Natural killer cell treated with Interleukin-12 subunit alpha and Interleukin-12 subunit beta and Interleukin-15 and Interleukin-18, amount 100 ng/mL, for 72 hours (primary cell): ENCODE measurements at places on chromosomes 13 and 19. TPM values are rescaled to one million over a fixed set of nuclear protein-coding genes. Genes with fewer than 3 reads are reported as not detected.

CEACAM8 gene
- total RNA-seq: not detected

ZNF700 gene
- 35.0 TPM for total RNA-seq

CLEC17A gene
- total RNA-seq: 0.28 TPM

SMIM24 gene
- not detected for total RNA-seq

ZNF491 gene
- 1.7 TPM for total RNA-seq

F2RL3 gene
- total RNA-seq: 2.0 TPM

FGF22 gene
- total RNA-seq: not detected

ELSPBP1 gene
- total RNA-seq: not detected

C1QTNF9 gene
- total RNA-seq: 0.39 TPM

DKKL1 gene
- total RNA-seq: not detected

TPTE2 gene
- total RNA-seq: not detected

ARRDC5 gene
- 2.2 TPM for total RNA-seq

SGCG gene
- not detected for total RNA-seq

CCDC194 gene
- total RNA-seq: 4.4 TPM

SHKBP1 gene
- 131 TPM for total RNA-seq

CEACAM3 gene
- not detected for total RNA-seq

CCDC70 gene
- total RNA-seq: not detected

CCL25 gene
- total RNA-seq: not detected

TEKTIP1 gene
- total RNA-seq: 4.4 TPM

TSKS gene
- total RNA-seq: 0.53 TPM

OR7C1 gene
- not detected for total RNA-seq

KLK14 gene
- total RNA-seq: 0.50 TPM

TEX101 gene
- not detected for total RNA-seq

SLC15A1 gene
- total RNA-seq: not detected

TLE5 gene
- 309 TPM for total RNA-seq

RDH8 gene
- total RNA-seq: not detected

ERFL gene
- 0.67 TPM for total RNA-seq

RNF225 gene
- 0.59 TPM for total RNA-seq

EPS8L1 gene
- total RNA-seq: 8.7 TPM
